ENCODE measurements at places on chromosomes 3 and 15. TPM values are rescaled to one million over a fixed set of nuclear protein-coding genes. Genes with fewer than 3 reads are reported as not detected.
A peak's percentile ranks its signal among the peaks of the same experiment; 100 is the strongest.

Gene LMAN1L
- total RNA-seq, result under 0.01 TPM

Gene GASK1A
- 1.1 TPM for total RNA-seq

Gene GOLGA6D
- total RNA-seq, result not detected

Gene ANKUB1
- total RNA-seq, result 0.26 TPM

Gene TGM5
- 1.8 TPM for total RNA-seq

Gene CATSPER2
- 4.7 TPM for total RNA-seq

- no peak for DNase-seq
These were observed 112.9 kb downstream of the OXNAD1 start for GRCh38 chr3:16377847-16378302.

- no peak for DNase-seq
These were observed 331.2 kb downstream of the ULK4 start for GRCh38 chr3:41630708-41631107.

DNA sequence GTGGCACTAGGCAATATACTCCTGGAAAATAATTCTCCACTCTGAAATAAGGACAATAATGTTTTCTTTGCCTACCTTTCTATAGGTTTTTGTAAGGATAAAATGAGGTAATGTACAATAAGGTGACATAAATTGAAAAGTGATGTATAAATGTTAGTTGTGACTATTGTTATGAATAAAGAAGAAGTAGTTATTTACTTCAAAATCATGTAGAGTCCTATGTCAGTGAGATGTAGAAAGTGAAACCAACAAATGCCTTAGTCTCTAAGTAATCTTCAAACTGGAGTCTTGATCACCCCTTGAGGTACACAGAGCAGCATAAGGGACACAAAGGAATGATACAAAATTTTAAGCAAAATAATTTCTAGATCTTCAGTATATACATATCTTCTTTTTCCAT, 60.3 kb upstream of the TP63 start:
- DNase-seq, result no peak

DNA sequence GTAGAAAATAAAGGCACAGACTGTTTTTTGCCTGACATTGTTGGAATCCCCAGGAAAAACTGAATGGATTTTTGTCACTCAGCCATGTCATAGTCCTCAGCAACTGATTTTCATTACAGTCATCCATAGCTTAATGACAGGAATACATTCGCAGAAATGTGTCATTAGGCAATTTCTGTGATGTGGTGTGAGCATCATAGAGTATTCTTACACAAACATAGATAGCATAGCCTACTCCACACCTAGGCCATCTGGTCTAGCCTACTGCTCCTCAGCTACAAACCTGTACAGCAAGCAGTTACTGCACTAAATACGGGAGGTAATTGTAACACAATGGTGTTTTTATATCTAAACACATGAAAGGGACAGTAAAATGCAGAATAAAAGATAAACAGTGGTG, 34.4 kb upstream of the FBN1 start:
- no peak for DNase-seq

- DNase-seq, result no peak
These were observed 1075.9 kb upstream of the CFAP20DC start for GRCh38 chr3:60125686-60126085.

DNA sequence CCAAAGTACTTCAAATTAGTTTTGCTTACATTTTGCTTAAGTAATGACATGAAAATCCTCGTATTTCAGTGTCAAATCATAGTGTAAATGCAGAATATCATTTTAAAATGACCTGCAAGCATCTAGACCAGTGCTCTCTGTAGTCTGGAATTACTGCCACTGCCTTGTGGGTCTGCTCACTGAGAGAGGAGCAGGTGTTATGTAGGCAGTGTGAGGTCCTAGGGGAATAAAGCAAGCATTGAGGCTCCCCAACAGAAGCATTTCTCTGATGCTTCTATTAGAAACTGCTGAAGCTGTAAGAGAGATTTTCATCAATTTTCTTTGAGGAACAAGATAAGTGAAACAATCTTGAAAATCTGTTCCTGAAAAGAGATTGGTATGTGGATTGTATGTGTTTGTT, 253.2 kb downstream of the BBX start:
- DNase-seq, result no peak

GRCh38 chr3:31439890-31440750, 92.6 kb upstream of the STT3B start:
- DNase-seq, result peak; percentile 18

DNA sequence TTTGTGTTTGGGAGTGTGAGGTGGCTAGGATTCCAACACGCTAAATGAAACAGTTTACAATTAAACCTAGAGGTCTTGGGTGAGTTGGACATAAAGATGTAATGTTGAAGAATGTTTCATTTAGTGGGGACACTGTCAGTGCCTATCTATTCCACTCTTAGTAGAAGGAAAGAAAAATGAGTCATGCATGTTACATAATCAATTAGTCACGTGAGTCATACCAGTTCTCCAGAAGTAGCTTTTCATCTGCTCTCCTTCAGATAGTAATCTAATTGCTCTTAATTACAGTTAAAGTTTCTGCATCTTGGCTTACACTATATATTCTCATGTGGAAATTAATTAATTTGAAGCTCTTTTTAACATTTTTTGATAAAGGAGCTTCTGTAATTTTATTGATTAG, 115.7 kb upstream of the P2RY1 start:
- DNase-seq, result peak; percentile 93

DNA sequence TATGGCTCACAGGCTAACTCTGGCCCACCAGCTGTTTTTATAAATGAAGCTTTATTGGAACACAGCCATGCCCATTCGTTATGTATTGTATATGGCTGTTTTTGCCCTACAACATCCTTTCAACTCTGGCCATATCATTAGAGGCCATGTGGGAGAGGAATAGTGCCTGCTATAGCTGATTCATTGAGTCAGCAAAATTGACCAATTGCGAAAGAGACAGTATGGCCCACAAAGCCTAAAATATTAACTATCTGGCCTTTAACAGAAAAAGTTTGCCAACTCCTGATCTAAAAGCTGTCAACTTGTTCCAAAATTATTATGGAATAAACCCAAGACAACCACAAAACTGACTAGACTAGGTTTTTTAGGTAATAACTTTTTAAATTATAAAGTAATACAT, 1.4 kb downstream of the NR1I2 start:
- DNase-seq, result no peak

DNA sequence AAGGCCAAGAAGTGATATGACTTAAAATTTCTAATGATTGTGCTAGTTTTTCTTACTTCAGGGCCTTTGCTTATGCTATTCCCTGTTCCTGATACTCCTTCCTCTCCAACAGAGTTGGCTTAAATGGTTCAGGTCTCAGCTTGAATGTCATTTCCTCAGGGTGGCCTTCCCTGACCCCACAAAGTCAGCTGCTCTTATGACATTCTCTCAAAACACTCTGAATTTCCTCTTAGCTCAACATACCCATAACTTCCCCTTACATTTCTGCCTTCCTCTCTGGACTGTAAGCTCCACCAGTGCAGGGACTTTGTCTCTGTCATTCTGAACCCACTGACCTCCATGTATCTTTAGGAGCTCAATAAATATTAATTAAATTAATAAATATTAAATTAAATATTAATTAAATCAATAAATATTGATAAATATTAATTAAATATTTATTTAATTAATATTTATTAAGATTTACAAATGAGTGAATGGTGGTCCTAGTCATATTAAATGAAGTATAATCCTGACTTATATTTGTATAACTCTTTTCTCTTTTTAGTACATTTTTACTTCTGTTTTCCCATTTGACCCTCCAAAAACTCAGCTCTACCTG, 17.9 kb upstream of the TMCC1 start:
- DNase-seq, result no peak

- DNase-seq, result no peak
These were observed 352.3 kb downstream of the LRTM1 start for GRCh38 chr3:54575618-54575960.

DNA sequence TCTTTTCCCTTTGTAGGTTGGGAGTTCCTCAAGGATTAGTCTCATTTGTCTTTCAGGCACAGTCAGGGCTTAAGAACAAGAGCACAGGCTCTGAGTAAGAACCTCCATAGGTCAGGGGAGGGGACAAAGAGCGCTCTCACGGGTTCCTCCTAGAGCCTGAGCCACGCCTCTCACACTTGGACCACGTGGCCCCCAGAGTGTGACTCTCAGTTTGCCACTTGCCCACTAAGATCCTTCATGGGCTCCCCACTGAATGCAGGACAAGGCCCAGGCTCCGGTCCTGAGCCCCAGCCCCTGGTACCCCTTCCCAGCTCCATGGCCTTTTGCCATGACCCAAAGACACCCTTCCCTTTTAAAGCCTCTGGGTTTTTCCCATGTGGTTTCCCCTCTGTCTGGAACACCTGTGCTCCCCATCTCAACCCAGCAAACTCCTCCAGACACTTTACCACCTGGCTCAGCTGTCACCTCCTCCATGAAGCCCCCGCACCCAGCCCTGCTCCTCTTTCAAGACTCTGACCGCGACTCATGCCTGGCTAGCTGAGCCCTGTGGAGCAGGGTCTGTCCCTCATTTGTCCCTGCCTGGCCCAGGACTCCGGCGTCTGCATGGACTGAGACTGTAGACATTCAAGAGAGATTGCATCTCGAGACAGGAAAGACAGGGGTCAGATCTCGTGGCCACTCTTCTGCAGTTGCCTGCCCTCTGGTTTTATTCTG, 32.7 kb downstream of the IQSEC1 start:
- DNase-seq, result no peak

DNA sequence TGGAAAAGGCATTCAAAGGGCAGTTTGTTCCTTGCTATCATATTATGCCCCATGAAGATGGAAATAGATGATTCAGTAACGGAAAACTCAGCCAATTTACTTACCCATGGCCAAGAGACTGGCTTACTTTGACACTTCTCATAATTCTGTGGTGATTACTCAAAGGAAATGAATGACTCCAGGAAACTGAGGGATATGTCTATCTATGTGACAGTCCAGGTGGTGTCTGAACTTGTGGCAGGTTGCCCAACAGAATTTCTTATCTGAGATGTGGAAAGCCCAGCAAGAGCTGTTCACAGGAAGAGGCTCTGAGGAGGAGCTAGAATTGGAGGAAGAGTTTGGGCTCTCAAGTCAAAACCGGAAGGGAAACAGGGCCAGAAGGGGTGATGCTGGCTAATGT, 91.2 kb downstream of the KCNAB1 start:
- DNase-seq, result peak; percentile 97

- DNase-seq, result no peak
These were observed 39.6 kb downstream of the CHAC1 start for GRCh38 chr15:40992825-40993224.

GRCh38 chr3:105490045-105490444, 123.3 kb downstream of the ALCAM start:
- no peak for DNase-seq
